ENCODE measurements at places on chromosomes 11 and 22.

GRCh38 chr11:132134322-132134721, 763.9 kb downstream of the NTM start:
- peak; percentile 20 for DNase-seq

GRCh38 chr22:27874764-27875163, 44.3 kb downstream of the PITPNB start:
- DNase-seq = no peak

- no peak for DNase-seq
Observed at GRCh38 chr11:111372538-111372937, 6.5 kb downstream of the POU2AF1 start.

- DNase-seq = no peak
Observed at GRCh38 chr11:29217901-29218300, 798.9 kb downstream of the KCNA4 start.

GRCh38 chr11:66315921-66316811, 678 bp downstream of the CD248 start:
- peak; percentile 44 for DNase-seq

- DNase-seq = no peak
Observed at GRCh38 chr11:17774232-17775034, 39.9 kb downstream of the KCNC1 start.

DNA sequence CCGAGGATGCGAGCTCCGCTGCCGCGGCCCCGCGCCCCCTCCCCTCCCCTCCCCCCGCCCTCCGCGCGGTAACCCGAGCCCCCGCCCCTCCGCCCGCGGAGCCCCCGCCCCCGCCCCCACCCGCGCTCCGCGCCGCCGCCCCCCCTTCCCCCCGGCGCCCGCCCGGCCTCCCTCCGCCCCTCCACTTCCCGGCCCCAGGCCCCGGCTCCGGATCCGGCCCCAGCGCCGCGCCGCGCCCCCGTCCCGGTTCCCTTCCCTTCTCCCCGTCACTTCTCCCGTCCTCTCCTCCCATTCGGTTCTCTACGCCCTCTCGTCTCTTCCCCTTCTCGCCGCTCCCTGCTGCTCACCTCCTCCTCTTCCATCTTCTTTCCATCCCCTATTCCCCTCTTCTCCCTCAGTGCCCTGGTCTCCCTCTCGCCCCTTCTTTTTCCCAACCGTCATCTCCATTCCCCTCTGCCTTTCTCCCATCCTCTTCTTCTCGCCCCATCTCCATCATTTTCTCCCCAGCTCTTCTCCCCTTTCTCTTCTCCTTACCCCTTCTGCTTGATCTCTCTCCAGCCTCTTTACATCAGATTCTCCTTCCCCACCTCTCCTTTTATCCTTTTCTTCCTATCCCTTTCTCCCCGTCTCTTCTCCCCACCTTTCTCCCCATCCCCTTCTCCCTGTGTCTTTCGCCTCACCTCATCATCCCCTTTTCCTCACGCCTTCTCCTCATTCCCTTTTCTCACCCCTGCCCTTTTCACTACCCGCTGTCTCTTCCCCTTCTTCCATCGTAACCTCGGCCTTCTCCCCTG, at the start of gene DCHS1:
Gene DCHS1, minus strand, starts transcription at position 20 of the 794 bp plus-strand sequence. CDS start 14,196 bp downstream, outside the sequence.
- DNase-seq = peak; percentile 77

DNA sequence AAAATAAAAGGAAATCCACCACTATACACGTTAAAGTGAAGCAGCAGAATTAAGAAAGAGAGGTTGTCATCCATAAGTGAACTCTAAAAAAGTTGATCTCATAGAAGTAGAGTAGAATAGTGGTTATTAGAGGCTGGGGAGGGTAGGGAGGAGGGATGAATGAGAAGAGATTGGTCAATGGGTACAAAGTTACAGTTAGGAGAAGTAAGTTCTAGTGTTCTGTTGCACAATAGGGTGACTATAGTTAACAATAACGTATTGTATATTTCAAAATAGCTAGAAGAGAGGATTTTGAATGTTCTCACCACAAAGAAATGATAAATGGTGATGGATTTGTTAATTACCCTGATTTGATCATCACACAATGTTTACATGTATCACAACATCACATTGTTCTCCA, 72.0 kb downstream of the CD82 start:
- DNase-seq = peak; percentile 42

DNA sequence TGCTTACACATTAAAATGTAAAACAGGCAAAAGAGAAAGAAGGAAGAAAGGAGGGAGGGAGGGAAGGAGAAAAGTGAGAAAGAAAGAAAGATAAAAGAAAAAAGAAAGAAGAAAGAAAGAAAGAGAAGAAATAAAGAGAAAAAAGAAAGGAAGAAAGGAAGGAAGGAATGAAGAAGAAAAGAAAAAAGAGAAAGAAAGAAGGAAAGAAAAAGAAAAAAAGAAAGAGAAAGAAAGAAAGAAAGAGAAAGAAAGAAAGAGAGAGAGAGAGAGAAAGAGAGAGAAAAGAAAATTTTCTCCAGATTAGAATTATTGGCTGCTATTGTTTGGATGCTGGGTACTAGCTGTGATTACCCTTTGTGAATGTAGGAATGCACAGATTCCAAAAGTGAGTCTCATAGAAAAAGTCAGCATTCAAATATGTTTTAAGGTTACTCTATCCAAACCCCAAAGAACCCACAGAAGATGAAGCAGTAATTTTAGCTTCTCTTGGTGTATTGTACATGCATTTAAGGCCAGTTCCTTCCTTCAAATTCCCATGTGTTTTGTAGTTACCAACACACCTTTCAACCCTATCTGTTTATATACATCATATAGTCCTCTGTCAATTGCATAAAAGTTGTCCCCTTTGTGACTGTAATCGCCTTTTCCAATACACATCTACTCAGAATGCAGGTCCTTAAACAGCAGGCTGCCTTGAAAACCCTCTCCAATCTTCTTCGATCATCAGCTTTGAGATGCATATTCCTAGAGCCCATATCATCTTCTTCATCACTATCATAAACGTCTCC, 789 bp upstream of the FAM111A start:
- peak; percentile 57 for DNase-seq

GRCh38 chr11:103541186-103541795, 432.1 kb downstream of the DYNC2H1 start:
- no peak for DNase-seq

- no peak for DNase-seq
Observed at GRCh38 chr11:119254239-119254638, 48.1 kb downstream of the CBL start.

Measured in adipocyte (in vitro differentiated cells).